ENCODE measurements at places on chromosomes 16 and 17.

GRCh38 chr16:68065716-68066305, 19.4 kb upstream of the NFATC3 start:
- no peak for DNase-seq

GRCh38 chr17:21289902-21290571, 5.5 kb downstream of the MAP2K3 start:
- no peak for DNase-seq

- no peak for DNase-seq
Observed at GRCh38 chr17:7580604-7581575, 1.5 kb downstream of the CD68 start.

DNA sequence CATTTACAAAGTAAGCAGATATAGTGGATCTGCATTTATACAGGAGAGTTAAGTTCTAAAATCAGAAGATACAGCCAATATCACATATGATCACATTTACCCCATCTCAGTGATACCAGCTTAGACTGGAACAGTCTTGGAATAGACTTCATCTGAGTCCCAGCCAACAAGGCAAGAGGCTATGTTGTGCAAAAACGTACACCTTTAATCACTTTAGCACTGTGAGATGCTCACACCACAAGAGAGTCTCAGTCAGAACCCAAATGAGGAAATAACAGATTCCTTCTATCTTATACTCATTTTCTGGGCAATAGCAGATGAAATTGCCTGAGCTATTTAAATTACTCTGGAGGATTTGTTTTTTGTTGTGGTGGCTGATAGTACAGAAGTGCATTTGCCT, 145.6 kb downstream of the ANKFN1 start:
- no peak for DNase-seq

Measured in CD4-positive, alpha-beta T cell treated with Interleukin-21 for 1 hour (primary cell).